MCF 10A (cell line): ENCODE measurements at places on chromosomes 3 and 15. TPM values are rescaled to one million over a fixed set of nuclear protein-coding genes. Genes with fewer than 3 reads are reported as not detected.

GRCh38 chr3:7695049-7695448, 806.6 kb upstream of the LMCD1 start:
- DNase-seq: no peak

Gene SLC35G2
- total RNA-seq: 7.6 and 8.5 TPM in 2 replicates

GRCh38 chr3:184952671-184953070, 140.7 kb downstream of the VPS8 start:
- DNase-seq: peak; percentile 20

- peak; percentile 17 for DNase-seq
These were observed 105.7 kb downstream of the RTP4 start for GRCh38 chr3:187473778-187474406.

Gene NAALADL2
- total RNA-seq: 3.6 and 4.2 TPM in 2 replicates
